ENCODE measurements at places on chromosomes 2 and 18.

DNA sequence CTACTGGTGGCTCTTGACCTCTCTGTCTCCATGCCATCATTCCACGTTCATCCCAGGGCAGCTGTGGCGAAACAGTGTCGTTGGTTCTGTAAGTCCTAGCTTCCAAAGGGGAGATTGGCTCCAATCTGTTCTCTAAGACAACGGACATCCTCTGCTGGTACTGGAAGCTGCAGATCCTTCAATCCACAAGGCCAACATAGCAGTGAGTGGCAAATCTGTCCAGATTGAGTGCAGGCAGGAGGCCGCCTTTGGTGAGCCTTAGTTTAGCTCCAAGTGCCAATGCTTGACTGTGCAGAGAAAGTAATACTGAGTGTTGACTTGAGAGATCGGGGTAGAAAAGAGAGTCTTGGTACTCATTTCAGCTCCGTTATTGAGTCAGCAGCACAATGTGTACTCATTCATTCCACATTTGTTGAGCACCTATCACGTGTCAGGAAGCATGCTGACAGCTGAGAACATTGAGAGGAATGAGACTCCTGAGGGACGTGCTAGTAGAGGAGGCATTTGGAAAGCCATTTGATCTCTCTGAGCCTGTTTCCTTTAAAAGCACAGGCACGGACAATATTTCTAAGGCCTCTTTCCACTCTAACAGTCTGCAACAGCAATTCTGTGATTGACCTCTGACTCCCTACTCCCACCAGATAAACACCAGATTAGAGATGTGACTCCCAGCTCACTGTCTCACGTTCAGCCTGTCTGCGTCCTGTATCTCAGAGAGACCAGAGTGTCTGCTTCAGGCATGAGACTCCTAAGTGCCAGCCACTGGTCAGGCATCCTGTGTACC lies 306.0 kb downstream of the CLIP4 start:
- no peak for DNase-seq

GRCh38 chr2:30486655-30487054 lies 39.6 kb downstream of the LCLAT1 start:
- DNase-seq: no peak

DNA sequence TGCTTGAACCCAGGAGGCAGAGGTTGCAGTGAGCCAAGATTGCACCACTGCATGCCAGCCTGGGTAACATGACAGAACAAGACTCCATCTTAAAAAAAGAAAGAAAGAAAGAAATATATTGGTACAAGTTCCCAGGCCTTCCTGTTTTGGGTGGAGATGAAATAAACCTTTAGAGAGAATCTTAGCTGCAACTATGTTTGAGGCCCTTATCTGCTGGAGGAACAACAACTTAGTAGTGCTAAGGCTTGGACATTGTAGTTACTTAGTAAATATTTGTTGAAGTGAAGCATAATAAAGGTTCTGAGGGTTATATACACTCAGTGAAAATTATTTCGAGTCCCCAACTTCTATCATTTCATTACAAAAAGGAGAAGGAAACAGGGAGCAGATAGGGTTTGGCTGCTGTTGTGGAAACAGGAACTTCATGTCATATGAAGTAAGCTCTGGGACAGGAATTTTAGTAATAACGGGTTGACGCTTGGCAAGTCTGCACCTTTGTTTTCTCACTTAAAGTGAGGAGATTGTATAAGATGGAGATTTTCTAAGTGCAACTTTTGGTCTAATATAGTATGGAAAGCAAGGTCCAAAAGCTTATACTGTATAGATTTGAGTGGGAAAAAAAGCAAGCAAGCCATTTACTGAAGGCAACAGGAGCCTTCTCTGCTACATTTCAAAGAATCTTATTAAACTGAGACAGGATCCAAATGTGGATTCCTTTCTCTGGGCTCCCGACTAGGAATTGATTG lies 40.0 kb upstream of the AGPS start:
- no peak for DNase-seq

- no peak for DNase-seq
These were observed 35.1 kb downstream of the REEP1 start for GRCh38 chr2:86302320-86302719.

GRCh38 chr2:219125886-219126270 lies 34.7 kb downstream of the NHEJ1 start:
- no peak for DNase-seq

GRCh38 chr2:170770008-170770605 lies at the start of gene ERICH2:
Gene ERICH2 (plus strand): TSS chr2:170770378. CDS start chr2:170770682, 304 bp downstream.
- DNase-seq: peak; percentile 65

- no peak for DNase-seq
These were observed 866.0 kb upstream of the ACVR2A start for GRCh38 chr2:146978577-146979555.

DNA sequence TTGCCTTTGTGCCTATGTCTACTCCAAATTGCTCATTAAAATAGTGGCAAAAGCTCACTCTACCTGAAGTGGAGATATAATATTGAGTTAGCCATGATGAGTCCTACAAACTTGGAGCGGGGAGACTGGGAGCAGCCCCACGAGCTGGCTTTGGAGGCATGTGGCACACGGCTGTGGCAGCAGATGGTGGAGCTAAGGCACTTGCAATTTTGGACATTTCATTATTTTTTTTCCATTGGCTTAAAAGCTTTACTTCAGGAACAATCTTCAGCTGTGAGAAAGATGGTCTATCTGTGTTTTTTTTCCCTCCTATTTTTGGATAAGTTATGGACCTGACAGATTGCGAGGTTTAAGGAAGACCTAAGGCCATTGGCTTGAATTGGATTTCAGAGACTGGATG lies 578.3 kb downstream of the CMPK2 start:
- no peak for DNase-seq

- DNase-seq: no peak
These were observed 23.0 kb upstream of the CNNM3 start for GRCh38 chr2:96792772-96793749.

DNA sequence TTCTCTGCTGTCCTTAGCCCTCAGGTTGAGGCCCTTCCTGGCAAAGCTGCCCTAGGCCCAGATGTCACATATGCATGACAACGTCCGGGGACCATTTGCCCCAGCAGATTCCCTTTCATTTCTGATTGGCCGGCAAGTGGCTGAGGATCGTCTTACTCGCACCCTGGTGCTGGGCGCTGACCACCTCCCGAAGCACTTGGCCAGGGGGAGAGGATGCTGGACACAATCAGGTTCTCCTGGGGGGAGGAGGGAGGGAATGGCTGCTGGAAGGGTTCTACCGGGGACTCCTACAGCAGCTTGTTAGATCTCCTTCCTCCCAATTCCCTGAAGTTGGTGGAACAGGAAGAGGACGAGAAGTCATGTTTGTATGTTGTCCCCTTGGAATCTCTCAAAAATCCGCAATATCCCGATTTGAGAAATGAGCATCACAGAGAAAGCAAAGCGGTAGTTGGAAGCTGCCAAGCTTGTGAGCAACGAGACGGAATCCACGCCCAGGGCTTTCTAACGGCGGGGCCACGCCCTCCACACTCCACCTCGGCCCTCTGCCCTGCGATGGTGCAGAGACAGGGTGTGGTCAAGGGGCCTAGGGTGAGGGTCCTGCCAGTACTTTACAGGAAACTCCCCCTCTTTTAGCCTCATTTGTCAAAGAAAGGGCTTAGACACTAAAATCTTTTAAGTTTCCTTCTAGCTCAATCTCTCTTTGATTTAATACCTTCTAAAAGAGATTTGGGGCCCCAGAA lies 61.8 kb upstream of the YWHAQ start:
- no peak for DNase-seq

GRCh38 chr2:219798430-219798829 lies 171.0 kb downstream of the SLC4A3 start:
- no peak for DNase-seq

DNA sequence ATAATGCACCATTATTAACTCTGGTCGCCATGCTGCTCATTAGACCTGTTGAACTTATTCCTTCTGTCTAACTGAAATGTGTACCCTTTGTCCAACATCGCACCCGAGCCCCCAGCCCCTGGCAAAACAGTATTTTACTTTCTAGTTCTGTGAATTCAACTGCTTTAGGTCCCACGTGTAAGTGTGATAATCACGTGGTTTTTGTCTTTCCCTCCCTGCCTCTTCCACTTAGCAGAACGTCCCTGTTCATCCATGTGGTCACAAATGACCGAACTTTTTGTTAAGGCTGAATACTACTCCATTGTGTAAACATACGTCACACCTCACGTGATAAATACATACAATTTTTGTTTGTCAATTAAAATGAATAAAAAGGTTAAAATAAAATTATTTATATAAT lies 826.9 kb downstream of the DCDC2C start:
- DNase-seq: no peak

GRCh38 chr18:21361307-21361880 lies 119.4 kb downstream of the GREB1L start:
- no peak for DNase-seq

- no peak for DNase-seq
These were observed 15.4 kb downstream of the AFF3 start for GRCh38 chr2:100126897-100127401.

DNA sequence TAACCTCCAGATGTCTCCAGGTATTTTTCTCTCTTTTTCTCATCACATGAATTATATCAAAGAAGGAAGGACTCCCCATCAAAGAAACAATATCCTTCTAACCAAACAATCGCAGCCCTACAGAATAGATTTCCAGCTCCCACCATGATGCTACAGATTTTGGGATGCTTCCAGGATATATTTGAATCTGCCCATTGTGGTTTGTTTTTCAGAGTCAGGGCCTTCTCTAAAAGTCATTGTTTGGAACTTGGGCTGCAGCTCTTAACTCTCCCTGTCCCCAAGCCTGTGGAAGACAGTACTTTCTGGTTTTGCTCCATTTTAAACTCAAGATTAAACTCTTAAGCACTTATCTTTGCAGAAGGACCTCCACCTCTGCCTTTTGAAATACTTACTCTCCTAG lies 223.2 kb downstream of the PMAIP1 start:
- no peak for DNase-seq

- no peak for DNase-seq
These were observed 200.5 kb downstream of the EXOC6B start for GRCh38 chr2:72625366-72625765.

GRCh38 chr18:75162467-75162866 lies 46.5 kb downstream of the PTGR3 start:
- no peak for DNase-seq

DNA sequence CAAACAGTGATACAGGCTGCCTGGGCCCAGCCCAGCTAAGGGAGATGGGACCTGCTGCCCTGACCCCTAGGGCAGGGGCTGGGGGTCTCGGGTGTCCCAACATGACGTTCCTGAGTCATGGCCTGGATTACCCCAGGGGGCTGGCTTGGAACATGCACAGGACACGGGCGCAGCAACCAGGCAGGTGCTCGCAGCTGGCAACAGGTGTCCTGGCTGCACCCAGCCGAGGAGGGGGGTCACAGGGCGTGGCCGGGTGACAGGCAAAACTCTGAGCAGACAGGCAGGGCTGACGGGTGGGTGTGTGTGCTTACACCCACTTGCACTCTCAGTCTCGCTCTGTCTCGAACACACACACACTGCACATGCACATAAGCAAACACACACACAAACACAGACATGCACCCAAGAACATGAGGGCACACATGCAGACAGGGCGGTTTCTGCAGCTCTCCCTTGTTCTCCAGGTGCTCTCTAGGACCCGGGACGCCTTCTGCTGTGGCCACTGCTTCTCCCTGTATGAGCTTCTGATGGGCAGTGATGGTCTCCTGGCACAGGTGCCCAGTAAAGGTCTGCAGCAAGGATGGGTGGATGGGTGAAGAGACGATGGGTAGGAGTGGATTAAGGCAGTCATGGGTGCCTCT lies 33.7 kb upstream of the TAF1B start:
- DNase-seq: peak; percentile 75

DNA sequence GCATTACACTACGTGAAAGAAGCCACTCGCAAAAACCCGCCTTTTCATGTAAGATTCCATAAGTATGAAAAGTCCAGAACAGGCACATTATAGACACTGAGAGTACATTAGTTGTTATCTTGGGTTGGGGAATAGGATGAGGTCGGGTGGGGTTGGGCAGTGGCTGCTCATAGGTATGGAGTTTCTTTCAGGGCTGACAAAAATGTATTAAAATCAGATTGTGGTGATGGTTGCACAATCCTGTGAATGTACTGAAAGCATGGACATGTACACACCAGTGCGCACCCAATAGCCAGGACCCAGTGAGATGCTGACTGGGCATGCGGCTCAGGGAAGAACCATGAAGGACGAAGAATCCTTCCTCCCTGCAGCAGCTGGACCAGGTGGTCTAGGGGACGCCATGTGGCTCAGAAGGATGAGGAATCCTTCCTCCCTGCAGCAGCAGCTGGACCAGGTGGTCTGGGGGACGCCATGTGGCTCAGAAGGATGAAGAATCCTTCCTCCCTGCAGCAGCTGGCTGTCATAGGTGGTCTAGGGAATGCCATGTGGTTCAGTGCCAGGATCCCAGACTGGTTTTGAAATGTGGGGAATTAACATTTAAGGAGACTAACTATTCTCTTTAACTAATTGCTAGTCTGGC lies 50.1 kb downstream of the MBP start:
- DNase-seq: no peak

DNA sequence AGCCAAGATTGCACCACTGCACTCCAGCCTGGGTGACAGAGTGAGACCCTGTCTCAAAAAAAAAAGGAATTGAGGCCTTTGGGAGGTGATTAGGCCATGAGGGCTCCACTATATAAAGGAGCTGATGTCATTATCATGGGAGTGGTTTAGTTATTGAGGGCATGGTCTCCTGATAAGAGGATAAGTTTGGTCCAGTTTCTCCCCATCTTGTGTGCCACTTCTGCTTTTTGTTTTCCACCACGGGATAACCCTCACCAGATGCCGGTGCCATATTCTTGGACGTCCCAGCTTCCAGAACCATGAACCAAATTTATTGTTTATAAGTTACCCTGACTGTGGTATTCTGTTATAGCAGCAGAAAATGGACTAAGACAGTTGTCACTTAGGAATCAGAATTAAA lies 125.8 kb downstream of the C1D start:
- DNase-seq: no peak

GRCh38 chr2:113980946-113981345 lies 91.1 kb downstream of the ACTR3 start:
- DNase-seq: no peak

DNA sequence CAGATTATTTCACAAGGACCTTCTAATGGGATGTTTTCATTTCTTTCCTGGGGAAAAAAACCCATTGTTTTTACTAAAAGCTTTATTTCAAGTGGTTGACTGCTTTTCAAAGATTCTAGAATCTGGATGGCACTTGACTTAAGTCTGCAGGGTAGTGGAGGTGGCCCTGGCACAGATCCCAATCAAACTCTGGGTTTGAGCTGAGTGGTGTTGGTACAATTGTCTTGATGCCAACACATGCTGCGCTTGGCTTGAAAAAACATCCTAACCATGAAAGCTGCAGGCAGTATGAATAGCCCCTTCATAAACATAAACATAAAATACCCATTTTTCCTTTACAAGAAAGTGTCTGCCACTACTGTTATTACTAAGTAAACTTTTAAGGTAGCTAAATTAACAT lies 3.6 kb downstream of the PAPOLG start:
- DNase-seq: no peak

DNA sequence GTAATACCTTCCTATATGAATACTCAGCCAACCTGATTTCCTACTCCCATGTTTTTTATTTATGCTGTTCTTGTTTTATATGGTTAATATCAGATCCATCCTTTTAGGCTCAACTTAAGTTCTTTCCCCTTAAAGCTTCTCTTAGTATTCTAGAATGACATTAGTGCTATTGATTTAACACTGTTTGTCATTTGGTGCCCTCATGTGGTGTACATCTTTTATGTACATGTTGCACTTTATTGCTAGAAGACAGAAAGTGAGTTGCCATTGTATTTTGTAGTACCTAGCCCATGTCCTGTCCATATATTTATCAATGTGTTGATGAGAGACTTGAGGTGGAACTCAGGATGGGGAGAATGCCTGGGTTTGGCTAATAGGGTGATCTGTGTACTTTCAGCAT lies 2.5 kb downstream of the HTRA2 start:
- DNase-seq: no peak

Data from suprapubic skin (tissue), 4 donors.